ENCODE measurements at places on chromosomes 1 and 21. TPM values are rescaled to one million over a fixed set of nuclear protein-coding genes. Genes with fewer than 3 reads are reported as not detected.

CA6 gene
- 6.3 TPM for total RNA-seq

- no peak for DNase-seq
Observed at GRCh38 chr21:46572850-46573249, 32.0 kb downstream of the S100B start.

GRCh38 chr1:58717979-58718378, 18.1 kb upstream of the MYSM1 start:
- DNase-seq: peak; percentile 71

- no peak for DNase-seq
Observed at GRCh38 chr1:79193211-79194079, 186.9 kb upstream of the ADGRL4 start.
